Effector memory CD4-positive, alpha-beta T cell (primary cell): ENCODE measurements at places on chromosomes 12 and 14.

- DNase-seq: no peak
These were observed 110.3 kb downstream of the SINHCAF start for GRCh38 chr12:31215518-31216232.

- DNase-seq: no peak
These were observed 89.5 kb upstream of the TMPO start for GRCh38 chr12:98425859-98426258.

- DNase-seq: no peak
These were observed 116.2 kb downstream of the NUAK1 start for GRCh38 chr12:106022568-106023012.

DNA sequence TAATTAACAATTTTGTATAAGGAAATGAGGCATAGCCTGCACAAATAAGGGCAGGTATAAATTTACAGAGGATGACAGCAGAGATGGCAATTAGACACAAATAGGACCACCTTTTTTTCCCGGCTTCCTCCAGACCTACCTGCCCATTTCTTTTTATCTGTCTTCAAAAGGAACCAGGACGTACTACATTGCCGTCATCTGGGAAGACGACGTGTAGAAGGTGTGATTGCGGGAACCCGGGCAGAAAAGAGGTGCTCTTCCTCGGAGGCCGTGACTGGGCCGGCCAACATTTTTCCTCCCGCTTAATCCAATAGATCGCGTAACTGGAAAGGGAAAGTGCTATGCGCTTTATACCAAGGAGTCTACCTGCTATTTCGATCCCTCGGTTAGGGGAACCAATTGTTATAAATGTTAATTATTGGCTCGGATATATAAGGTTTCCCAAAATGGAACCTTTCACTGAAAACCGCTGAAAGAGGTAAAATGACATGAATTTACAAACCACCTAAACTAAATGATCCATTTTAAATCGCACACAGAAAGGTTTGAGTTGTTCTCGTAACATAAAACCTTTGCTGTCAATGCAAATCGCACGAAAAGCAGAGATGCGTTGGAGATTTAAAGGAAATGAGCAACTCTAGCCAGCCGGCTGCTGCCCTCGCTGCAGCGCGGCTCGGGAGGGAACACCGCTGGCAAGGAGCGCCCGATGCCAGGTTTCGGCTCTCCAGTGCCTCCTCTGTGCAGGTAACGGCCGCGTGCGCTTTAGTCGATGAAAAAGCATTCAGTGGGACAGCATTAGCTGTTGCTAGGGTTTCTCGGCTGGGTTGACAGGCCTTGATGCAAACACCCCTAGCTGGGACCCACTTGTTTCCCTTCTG lies 2.8 kb upstream of the SIX1 start:
- no peak for DNase-seq

GRCh38 chr12:121015825-121016766 lies at the start of gene C12orf43:
C12orf43 (minus strand) TSS chr12:121016487; CDS start chr12:121016474, 13 bp downstream.
- peak; percentile 83 for DNase-seq

- DNase-seq: no peak
These were observed 975 bp downstream of the OGFOD2 start for GRCh38 chr12:122975790-122976647.

- DNase-seq: no peak
These were observed 11.7 kb downstream of the FAM181A start for GRCh38 chr14:93938751-93939303.

- no peak for DNase-seq
These were observed 188.0 kb downstream of the MON2 start for GRCh38 chr12:62654326-62655241.

DNA sequence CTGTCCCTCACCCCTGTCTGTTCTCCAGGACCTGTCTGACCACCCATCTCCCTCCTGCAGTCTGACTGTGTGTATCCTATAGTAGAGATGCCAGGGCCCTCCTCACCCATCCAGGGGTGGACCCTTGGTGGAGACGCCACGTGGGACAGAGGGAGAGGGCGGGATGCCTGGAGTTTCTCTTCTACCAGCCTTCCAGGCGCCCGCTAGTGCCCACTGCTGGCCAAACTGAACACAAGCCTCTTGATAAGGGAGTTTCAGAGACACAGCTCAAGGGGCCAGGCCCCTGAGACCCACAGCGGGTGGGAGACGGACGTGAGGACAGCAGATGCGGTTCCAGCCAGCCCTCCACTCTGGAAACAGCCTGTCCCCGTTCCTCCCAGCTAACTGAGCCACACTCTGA lies 147.3 kb downstream of the RBM19 start:
- no peak for DNase-seq

GRCh38 chr14:101065696-101066694 lies 162.5 kb upstream of the RTL1 start:
- no peak for DNase-seq

DNA sequence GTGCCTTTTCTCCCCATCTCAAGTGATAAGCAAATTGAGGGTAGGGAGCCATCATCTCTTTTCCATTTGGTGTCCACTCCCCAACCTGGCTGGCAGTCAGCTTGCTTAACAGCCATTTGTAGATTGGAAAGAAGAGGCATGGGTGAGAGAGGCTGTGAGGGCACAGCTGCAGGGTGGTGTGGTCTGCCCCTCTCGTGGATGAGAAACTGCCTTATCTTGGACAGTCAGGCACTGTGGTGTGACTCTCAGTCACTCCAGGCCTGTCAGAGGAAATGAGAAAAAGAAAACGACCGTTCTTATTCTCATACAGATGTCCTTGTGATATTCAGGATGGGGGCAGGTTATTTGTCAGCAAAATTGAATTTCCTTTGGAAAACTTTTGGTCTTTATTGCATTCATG lies 65.1 kb upstream of the SRSF5 start:
- no peak for DNase-seq

DNA sequence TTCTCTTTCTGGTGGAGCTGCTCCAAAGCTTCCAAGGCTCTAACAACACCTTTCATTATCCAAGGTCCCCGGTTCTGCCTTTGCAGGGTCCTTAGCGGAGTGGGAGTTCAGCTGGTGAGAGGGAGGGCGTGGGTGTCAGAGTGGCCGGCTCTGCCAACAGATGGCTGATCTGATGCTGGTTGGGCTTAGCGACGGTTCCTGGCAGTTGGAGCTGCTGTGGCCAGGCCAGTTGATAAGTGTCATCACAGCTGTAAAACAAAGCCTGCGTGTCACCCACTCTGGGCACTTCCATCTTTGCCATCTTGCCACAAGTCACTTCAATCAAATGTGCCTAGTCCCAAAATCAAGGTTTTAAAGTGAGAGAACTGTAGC lies 36.3 kb downstream of the RIN3 start:
- no peak for DNase-seq

DNA sequence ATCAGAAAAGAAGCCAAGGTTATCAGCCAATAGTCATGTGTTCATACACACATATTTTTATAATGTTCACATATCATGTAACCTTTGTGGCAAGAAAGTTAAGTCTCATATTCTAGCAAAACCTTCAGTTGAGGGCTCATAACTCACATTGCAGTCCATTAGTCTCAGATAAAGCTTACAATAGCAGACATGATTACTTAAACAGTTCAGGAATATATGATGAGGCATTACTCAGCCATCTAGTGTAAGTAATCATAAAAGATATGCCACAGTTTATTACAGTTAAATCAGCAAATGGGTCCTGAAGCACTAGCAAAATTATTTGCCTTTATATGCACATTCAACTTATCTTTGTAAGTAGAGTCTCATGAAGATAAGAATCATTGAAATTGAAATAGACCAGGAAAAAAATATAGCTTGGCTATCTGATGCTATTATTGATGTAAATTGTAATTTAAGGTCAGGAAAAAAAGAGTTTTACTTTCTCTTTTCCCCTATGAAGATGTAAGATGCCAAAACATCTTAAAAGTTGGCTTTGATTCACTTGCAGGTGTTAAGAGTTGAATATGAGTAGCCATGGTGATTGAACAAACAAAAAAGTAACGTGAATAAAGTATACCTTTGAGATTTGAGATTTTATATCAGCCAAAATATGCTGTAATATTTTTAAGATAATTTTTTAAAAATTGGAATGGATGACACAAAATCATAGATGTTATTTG lies 537.0 kb downstream of the SLC6A15 start:
- DNase-seq: no peak

GRCh38 chr12:101074940-101075680 lies 134.9 kb downstream of the SLC5A8 start:
- no peak for DNase-seq

DNA sequence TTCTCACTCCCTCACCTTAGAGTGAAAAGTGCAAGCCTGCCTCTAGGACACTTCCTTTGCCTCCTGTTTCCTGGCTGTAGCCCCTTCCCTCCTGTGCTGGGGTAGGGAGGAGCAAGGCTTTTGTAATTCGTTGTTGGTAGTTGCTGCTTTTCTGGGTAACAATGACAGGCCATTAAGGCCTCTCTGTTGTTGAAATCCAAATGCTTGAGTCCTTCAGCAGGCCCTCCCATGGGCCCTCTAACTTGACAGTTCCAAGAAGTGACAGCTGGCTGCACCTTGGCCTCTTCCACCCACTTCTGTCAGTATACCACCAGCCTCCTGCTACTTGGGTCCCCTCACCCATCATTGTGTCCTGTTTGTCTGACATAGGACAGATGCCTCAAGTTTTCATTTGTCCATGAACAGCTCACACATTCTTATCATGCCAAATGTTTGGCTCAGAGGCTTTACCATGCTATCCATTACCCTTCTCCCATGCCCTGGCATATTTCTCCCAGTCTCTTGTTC lies 103.7 kb upstream of the PDE3A start:
- no peak for DNase-seq

GRCh38 chr14:92890830-92891588 lies 31.9 kb upstream of the CHGA start:
- DNase-seq: no peak

GRCh38 chr12:15193946-15194345 lies 27.3 kb downstream of the RERG start:
- no peak for DNase-seq

- DNase-seq: no peak
These were observed 264.6 kb downstream of the ALG10 start for GRCh38 chr12:34286934-34287333.

DNA sequence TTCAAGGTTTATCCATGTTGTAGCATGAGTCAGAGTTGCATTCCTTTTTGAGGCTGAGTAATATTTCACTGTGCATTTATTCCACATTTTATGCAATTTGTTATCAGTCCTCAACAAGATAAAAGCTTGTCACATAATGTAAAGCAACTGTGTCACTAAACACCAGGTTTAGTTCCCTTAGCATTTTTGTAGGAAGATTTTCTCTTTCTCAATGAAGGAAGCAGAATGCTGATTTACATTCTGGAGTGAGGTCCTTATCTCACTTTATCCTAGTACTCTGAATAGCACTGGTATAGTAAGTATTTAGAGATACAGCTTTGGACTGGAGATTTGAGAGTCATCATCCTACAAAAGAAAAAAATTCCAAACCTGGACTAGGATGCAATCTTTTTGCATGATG lies 9.8 kb upstream of the EXD2 start:
- no peak for DNase-seq

- no peak for DNase-seq
These were observed 125.2 kb downstream of the SLC25A47 start for GRCh38 chr14:100448376-100448775.

GRCh38 chr12:81627336-81628189 lies 131.6 kb downstream of the PPFIA2 start:
- no peak for DNase-seq

GRCh38 chr12:106681210-106681609 lies 93.3 kb upstream of the RIC8B start:
- DNase-seq: no peak

DNA sequence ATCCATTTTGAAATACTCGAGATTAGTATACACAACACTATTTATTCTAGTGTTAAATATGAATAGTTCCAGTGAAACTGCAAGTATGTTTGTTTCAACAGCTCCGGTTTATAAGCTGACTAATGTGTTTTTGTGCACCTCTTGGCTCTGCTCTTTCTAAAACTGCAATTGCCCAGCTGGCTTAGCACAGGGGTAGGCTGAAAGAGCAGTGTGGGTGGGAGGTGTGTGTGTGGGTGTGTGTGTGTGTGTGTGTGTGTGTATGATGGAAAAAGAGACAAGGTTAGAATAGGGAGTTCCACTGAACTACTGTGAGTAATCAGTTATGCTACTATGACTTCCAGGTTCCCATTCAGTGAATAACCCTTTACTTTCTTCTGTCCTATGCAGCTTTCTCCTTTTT lies 37.8 kb upstream of the DDHD1 start:
- no peak for DNase-seq

GRCh38 chr14:69291396-69291795 lies 31.4 kb downstream of the GALNT16 start:
- DNase-seq: no peak

DNA sequence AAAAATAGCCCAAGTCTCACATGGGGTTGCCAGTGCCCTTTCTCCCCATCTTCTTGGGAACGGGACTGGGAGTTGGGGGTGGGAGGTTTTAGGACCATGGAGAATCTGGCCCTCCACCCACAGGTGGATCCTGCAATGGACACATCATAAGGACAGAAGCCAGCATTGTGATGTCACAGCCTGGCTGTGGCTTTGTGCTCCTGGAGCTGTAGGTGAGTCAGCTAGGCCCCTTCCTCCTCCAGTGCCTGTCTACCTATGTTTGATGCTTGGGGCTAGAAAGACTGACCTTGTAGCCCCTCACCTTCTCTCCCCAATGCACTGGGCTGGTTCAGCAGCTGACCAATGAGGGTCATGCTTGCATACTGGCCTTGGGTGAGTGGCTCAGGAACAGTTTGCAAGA lies at the start of gene CCDC197:
Gene CCDC197, plus strand, starts transcription at position 220 of the 400 bp plus-strand sequence. CDS start 831 bp downstream, outside the sequence.
- DNase-seq: no peak

DNA sequence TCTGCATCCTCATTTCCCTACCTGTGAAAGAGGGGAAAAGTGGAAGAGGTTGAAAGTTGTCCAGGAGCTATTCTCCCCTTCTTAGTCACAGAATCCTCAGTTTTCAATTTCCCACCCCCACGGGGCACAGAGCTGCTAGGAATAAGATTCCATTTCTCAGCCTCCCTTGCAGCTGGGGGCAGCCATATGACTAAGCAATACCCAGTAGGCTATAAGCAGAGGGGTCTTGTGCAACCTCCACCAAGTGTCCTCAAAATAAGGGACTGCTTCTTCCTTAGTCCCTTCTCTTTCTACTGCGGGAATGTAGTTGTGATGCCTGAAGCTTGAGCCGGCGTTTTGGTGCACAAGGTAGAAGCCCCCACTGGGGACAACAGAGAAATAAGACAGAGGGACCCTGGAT lies 40.9 kb downstream of the VWF start:
- DNase-seq: no peak
